ENCODE measurements at places on chromosomes 12 and 14.

- no peak for DNase-seq
These were observed 79.8 kb upstream of the CFL2 start for GRCh38 chr14:34794217-34794616.

DNA sequence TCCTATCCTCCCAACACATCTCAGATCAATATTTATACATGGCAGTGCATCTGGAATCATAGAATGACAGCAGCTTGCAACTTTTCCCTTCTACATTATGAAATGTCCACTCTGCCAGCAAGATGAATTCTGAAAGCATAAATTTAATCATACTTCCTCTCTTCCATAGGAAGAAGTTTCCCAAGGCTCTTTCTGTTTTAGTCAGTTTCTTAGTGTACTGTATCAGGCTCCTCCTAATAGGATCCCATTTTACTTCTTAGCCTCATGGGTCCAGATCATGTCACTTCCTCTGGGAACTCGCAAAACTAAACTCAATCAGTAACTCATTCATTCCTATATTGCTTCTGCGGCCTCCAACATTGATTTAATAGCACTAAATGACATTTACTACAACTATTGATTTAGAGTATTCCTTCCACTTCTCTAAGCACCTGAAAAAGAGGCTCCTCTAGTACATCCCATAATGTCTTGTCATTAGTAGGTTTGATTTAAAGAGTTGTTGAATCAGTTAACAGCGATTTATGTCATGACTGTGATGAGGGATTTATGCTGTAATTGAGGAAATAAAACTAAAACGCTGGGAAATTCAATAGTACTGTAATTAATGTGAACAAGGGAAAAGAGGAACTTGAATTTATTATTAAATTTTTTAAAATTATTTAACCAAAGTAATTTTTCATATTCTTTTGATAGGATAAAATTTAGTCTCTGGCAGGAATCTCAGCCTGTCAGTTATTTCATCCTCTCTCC, 4.0 kb downstream of the CLEC1A start:
- DNase-seq, result no peak

- DNase-seq, result no peak
These were observed 101.8 kb downstream of the LRIG3 start for GRCh38 chr12:58818546-58818945.

DNA sequence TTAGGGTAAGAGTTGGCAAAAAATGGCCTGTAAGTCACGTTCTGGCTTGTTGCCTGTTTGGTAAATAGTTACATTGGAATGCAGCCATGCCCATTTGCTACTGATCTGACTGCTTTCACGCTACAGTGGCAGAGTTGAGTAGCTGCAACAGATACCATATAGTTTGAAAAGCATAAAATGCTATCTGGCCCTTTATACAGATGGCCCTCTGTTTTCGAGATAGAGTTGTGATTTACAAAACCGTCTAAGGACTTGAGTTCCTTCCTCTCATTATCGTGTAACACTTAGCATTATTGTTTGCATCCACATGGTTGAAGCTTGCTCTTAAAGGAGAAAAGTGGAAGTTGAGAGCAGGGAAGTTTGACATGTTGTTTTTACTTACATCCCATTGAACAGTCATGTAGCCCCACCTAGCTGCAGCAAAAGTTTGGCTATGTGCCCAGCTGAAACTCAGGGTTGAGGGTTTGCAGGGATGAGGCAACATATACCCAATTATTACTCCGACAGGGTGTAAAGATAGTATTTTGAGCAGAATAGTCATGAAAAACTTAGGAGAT, 11.3 kb upstream of the SCFD1 start:
- DNase-seq, result no peak

DNA sequence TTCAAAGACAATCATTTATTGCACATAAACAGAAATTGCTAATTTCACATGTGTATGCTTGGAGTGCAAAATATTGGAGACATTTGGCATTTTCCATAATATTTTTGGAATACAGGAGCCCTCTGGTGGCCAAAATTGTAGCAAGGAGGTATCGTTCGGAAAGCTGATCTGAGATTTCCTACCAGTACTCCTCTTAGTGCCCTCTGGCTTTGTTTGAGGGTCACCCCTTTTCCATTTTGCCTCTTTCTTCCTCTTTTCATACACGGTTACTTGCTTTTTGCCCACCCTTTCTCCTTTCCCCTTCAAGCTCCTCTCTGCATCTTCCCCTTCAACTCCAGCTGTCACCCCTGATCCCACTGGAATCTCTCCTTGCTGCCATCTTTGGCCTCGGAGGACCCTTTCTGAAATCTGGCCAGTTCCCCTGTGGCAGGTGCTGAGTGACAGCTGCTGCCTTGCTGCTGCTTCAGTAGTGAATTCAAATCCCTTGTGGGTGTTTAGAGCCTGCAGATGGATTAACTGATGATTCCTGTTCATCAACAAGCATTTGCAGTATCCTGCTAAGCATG, 164.6 kb upstream of the PARP11 start:
- no peak for DNase-seq

DNA sequence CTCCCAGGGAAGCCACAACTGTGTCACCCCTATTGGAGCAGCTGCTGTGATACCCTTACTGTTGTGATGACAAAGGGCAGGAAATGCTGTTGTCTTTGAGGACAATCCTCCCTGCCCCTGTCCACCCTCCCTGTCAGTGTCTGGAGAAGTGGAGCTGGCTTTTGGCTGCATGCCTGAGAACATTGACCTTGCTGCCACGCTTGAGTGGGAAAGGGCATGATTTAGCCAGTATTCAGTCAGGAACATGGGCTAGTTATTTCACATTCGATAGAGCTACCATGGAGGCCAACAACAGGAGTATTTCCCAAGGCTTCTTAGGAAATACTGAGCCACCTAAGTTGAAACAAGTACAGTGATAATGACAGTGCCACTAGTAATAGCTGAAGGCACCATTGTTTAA, 59.4 kb downstream of the MYRFL start:
- no peak for DNase-seq

DNA sequence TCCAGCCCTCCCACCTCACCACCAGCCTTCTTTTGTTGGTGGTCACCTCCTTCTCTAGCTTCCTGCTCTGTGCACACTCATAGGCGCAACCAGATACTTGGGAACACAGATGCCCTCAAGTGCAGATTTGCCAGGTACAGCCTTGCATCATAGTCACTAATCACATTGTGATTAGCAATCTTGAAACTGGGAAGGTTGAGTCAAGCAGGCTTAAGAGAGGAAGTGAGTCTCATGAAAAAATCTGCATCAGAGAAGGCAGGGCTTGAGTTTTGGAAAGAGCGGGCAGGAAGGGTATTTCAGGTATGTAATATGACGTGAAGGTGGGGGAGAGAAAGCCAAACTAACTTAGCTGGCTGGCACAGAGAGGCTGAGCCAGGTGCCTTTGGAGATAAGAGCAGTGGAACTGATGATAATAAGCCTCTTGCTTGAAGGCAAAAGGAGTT, 2.7 kb upstream of the RABGGTA start:
- peak; percentile 27 for DNase-seq

GRCh38 chr12:24705741-24706358, 243.1 kb downstream of the BCAT1 start:
- no peak for DNase-seq

DNA sequence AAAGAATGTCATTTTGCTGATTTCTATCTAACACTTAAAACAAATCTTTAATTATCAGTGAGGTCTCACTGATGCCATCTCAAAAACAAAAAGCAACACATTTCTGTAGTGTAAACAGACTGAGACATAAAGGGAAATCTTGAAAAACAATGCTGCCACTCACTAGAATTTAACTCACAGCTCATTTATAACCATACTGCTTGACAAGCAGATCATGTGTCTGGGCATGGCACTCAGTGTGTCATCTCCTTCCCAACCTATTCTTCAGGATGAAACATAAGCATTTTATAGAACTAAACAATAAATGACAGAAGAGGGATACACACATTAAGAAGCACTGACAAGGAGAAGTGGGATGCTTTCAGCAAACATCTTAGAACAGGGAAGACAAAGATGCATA, 22.4 kb downstream of the ATF7 start:
- no peak for DNase-seq

- no peak for DNase-seq
These were observed 46.9 kb upstream of the DYNC1H1 start for GRCh38 chr14:101917413-101918017.

All from activated T-helper 9 cell treated with anti-CD3 and anti-CD28 coated beads, Interleukin-2, amount 50 U/mL, for 16 hours (primary cell).